HFFc6 (cell line): ENCODE measurements at places on chromosomes 16 and 17. TPM values are rescaled to one million over a fixed set of nuclear protein-coding genes. Genes with fewer than 3 reads are reported as not detected.

GRCh38 chr17:56028837-56029236, 124.4 kb upstream of the ANKFN1 start:
- DNase-seq: no peak

GRCh38 chr17:77376795-77377709, 236.3 kb downstream of the SEC14L1 start:
- peak; percentile 28 for DNase-seq

DNA sequence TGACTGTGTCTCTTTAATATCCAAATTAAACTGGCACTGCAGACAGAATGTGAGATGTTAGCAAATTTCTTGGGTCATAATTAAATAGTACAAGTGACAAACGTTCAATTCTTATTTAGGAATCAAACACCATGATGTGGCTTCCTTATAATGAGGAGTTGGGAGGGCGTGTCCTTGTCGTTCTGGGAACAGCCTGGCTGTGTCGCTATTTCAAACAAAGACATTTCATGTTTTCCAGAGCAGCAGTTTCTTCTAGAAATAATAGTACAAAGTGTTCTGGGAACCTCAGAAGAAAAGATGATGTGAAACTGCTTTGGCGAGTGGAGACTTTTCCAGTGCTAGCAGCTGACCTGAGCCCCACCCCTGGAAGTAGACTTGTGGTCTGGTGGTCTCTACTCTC, 301.7 kb upstream of the N4BP1 start:
- no peak for DNase-seq

DNA sequence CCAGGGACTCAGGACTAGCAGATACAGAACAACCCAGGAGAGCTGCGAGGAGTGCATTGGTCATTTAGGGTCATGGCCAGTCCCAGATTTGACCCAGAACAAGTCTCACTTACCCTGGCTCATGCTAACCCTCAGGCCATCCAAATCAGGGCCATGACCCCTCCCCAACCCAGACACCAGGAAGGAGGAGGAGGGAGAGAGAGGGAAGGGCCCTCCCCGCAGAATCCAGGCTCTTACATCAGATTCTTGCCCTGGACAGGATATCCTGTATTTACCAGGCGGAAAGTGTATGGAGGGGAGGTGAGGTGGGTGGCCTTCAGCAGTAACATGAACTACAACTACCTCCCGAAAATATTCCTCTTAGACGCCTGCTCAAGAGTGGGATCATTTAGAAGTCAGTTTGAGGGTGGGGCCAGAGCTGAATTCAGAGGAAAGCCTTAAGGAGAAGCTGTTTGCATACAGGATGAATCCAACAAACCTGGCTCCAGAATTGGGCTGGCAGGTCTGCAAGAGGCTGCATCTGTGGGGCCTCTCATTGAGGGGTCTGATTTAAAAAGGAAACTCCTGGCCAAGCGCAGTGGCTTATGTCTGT, 2.1 kb downstream of the VAT1 start:
- no peak for DNase-seq

GRCh38 chr16:77877712-77878347, 89.5 kb downstream of the VAT1L start:
- DNase-seq: no peak

DNA sequence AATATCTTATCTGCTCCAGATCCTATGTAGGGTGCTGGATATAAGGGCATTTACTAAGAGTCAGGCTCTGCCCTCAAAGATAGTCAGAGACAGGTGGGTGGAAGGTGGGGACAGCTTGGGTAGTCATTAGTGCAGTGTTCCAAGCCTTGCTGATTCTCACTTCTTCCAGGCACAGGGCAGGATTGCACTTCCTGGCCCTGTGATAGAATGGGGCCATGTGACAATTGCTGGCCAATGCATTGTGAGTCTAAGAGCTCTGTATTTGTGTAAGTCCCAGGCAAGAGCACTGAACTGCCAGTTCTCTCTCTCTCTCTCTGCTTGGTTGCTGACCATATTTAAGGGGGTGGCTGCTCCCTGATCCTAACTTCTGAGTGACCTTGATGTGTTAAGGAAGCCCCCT, 112.1 kb downstream of the C16orf78 start:
- no peak for DNase-seq

- DNase-seq: no peak
Measured at GRCh38 chr16:89117227-89117974, 23.7 kb downstream of the ACSF3 start.

- no peak for DNase-seq
Measured at GRCh38 chr16:53565296-53565863, 62.4 kb upstream of the AKTIP start.

DNA sequence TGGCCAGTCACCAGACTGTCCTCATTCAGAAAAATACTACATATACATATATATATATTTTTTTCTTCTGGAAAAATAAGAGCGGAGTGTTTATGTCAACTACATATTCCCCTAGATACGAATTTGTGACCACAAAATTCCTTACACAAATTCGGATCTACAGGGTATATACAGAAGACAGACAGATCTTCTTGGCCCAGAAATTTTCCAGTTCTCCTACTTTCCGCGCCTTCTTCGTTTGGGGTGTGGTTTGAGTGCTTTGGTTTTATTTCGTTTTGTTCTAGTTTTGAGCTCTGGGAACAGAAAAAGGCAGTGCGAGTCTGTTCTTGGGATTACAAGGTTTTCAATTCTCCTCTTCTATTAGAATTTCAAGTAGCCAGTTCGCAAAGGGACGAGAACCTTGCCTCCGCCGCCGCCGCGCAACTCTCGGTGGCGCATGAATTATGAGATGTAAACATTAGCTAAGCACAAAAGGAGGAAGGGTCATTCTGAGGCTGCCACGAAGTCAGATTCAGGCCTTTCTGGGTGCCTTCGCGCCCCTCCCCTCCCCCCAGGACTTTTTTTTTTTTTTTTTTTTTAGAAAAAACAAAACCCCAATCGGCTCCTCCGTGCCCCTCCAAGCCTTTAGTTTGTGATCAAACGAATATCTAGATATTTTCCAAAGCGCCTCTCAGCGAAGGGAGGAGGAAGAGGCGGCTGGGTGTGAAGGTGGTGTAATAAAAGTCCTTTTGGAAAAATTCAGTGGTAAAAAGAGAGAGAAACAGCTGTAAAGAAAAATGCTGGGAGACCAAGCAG, 1.8 kb upstream of the HOXB4 start:
- DNase-seq: no peak

- DNase-seq: peak; percentile 80
Measured at GRCh38 chr17:21551081-21551881, 141.0 kb upstream of the KCNJ18 start.

- no peak for DNase-seq
Measured at GRCh38 chr17:14622615-14623101, 321.8 kb downstream of the HS3ST3B1 start.

DNA sequence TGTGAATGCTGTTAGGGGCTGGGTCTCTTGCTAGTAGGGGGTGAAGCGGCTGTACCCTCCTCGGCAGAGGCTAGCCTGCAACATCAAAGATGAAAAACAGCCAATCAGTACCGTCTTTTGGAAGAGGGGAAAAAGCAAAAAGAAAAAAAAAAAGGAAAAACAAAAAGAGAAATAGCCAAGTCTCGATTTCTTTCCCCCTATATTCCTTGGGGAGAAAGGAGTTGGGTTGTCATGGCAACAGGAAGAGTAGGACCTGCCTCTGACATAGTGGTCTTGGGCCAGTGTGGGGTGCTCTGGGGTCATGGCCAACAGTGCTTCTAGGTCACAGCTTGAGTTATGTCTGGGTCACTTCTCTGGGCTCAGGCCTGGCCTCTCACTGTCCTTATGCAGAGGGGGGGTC, 17.9 kb downstream of the ENGASE start:
- DNase-seq: no peak

DNA sequence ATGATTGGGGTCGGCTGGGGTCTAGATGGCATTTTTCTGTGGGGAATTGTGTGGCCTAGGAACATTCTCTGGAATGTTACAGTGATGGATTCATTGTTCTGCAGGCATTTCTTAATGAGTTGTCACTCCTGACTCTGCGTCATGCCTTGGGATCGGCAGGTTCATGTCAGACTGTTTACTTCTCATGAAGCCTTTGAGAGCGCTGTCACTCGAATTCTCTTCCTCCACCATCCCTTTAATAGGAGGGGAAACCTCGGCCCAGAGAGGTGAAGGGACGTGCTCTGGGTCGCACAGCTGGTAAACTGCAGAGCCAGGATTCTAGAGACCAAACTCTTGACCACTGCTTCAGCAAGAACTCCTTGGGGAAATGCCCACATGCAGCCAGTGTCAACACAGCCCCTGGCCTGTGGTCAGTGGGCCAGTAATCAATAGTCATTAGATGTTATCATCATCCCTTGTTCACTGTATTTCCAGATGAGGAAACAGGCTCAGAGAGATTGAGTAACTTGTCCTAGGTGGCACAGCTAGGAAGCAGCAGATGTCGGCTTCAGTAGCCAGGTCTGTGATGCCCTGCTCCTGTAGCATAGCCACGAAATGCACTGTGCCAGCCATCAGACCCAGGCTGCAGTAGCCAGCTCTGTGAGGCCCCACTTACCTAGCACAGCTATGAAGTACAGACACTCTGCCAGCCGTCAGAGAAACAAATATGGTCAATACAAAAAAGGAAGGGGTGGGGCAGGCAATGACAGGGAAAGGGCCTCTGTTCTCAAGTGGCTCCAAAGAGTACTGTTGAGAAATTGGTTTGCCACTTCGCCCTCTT, 259.0 kb downstream of the CPPED1 start:
- no peak for DNase-seq

DNA sequence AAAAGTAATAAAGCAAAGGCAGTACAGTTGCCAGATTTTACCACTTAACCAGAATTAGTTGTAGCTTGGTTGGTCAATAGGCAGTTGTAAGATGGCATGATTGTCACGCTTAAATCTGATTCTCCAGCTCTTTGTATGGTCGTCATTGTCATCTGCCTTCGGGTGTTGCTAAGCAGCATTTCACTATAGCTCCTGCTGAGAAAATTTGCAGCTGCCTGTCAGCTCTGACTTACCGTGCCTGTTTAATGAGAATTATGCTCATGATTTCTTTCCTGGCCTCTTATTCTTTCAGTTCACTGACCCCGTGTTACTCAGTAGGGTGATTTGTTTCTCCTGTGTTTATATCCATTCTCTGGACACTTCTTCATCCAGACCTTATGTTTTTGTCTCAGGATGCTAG, 66.7 kb downstream of the TANGO6 start:
- no peak for DNase-seq

- DNase-seq: peak; percentile 29
Measured at GRCh38 chr16:83813823-83814658, 6.3 kb downstream of the HSBP1 start.

GRCh38 chr16:88064889-88065746, 113.9 kb downstream of the BANP start:
- DNase-seq: no peak

DNA sequence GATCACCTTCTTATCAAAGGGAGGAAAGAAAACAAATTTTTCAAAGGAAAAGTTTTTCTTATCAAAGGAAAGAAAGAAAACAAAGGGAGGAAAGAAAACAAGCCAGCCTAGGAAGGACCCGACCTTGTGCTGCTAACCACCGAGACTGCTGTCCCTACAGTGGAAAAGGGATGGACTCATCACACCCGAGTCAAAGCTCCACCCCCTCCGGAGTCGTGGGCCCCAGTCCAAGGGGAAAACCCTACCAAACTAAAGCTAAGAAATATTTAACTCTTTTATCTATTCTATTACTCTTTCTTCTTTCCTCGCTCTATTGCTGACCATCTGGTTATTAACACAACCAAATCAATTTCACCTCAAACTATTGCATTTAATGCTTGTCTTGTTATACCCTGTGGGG, 6.1 kb upstream of the ENDOV start:
- DNase-seq: no peak

DNA sequence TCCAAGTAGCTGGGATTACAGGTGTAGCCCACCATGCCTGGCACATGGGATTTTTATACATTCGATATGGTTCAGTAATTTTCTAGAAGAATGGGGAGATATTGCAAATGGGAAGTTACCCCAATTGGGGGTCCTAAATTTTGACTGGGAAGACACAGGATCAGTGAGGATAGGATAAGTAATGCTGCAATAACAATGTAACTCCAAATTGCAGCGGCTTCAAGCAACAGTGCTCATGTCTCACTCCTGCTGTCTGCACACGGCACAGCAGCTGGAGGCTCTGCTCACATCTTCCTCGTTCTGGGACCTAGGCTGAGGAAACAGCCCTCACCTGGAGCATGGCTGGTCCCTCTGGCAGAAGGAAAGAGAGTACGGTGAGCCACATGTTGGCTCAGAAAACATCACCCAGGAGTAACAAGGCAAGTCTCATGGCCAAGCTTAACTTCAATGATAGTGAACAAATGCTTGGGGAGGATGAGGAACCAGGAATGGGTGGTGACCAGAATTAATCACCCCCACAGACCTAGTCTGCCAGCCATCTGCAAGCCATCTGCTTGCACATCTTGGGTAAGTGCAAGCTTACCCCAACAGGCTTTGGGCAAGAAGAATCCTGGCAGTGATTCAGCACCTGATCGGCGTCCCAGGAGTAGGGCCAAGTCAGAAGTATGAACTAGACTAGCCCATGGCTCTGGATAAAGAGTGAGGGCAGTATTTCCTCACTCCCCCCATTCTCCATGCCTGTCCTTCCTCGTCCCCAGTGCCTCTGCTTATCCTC, 229.2 kb downstream of the COPRS start:
- DNase-seq: peak; percentile 59

DNA sequence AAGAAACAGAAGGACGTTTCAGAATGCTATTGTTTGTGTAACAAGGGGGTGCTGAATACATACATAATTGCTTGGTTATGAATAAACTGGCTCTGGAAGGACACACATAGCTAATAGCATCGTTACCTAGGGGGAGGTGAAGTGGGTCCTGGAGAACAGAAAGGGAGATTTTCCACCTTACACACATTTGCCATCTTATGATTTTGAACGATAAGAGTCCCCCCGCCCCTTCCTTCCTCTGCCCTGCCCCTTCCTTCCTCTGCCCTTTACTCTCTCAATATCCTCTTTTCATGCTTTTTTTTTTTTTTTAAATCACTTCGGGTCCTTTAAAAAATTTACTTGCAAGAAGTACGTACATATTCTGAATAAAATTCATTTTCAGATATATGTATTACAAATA, 902 bp upstream of the DHRS7B start:
- no peak for DNase-seq

The EVI2A gene
- 0.73 and 1.5 TPM in 2 replicates for total RNA-seq

The CCL11 gene
- not detected in 3 replicates for total RNA-seq

The QRICH2 gene
- total RNA-seq: 1.2 to 2.3 TPM (median 1.6 TPM) in 3 replicates

The CMTM4 gene
- total RNA-seq: 14.2 and 20.2 TPM in 2 replicates

The DNAAF8 gene
- 1.3 and 1.9 TPM in 2 replicates for total RNA-seq

The MMD gene
- total RNA-seq: 1.9 to 4.0 TPM (median 3.3 TPM) in 3 replicates

The DLX3 gene
- not detected in 2 replicates for total RNA-seq

The PIRT gene
- not detected in 3 replicates for total RNA-seq

The TTYH2 gene
- 1.2 and 2.4 TPM in 2 replicates for total RNA-seq

The SLC22A31 gene
- not detected in 3 replicates for total RNA-seq
